ENCODE measurements at places on chromosomes 16 and 17.

GRCh38 chr17:74445158-74445557 lies 13.3 kb downstream of the GPRC5C start:
- DNase-seq, result no peak

GRCh38 chr17:75807861-75808260 lies 23.3 kb downstream of the UNK start:
- no peak for DNase-seq

DNA sequence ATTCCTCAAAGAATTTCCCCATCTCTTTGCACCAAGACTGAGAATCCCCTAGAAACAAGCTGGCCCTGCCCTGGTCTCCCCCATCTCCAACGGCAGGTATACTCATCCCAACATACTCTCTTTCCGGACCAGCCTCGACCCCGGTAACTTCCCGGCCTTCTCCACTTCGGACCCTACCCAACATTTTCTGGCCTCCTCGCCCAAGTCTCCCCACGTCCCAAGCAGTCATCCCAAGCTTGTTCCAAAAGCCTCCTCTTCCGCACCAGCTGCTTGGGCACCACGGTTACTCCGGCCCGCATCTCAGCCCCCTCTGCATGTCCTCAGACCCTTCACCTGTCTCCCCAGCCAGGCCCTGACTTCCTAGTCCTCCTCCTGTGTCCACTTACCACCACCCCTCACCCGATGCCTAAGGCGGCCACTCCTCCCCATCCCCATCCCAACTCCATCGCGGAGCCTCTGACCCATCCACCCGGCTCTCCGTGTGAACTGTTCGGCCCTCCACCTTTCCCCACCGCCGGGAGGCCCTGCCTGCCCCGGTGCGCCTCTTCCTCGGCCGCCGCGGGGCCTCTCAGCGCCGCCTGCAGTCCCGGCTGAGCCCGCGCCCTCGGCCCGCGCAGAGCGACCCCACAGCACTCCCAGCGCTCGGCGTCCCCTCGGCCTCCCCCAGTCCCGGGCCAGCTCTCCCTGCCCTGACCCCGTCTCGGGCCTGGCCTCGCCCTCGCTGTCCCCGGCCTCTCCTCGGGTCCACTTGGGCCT lies 994 bp downstream of the PITPNA start:
- DNase-seq, result no peak

- DNase-seq, result no peak
Observed at GRCh38 chr17:67944035-67944434, 52.2 kb downstream of the C17orf58 start.
